IMR-90 (cell line): ENCODE measurements at places on chromosomes 13 and 19. TPM values are rescaled to one million over a fixed set of nuclear protein-coding genes. Genes with fewer than 3 reads are reported as not detected.

GRCh38 chr19:15115080-15115479 lies 7.9 kb downstream of the SYDE1 start:
- no peak overlapping the region for H3K4me3 ChIP-seq
- H3K27me3 ChIP-seq = no peaks in the 10 kb centered on the region
- H3K27ac ChIP-seq = no peak overlapping the region
- peaks cover 94% of the 10 kb centered on the region for H3K36me3 ChIP-seq

DNA sequence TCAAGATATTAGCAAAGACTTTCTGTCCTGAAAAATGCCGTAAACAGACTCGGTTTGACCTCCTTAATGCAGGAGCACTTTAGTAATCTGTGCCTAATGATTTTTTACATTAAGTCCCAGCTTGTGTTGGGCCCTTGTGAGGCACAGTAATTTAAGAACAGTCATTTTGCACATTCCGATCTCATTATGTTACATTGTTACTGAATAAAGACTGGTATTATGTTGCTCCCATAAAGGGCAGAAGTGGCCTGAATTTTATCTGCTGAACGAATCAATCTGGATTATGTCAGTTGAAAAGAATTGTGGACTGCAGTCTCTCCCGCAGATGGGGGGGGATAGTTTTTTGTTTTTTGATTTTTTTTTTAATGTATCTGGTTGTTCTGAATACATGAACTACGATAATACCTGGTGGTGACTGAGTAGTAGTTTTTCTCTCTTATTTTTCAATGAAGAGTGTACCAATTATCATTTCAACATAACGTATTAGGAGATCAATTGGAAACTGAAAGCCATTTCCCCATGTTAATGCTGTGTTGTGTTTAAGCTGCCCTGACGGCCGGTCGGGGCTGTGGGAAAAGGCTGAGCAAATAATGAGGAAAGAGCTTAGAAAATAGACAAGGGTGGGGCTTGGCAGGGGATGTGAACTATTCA lies 290.2 kb downstream of the ZNF536 start:
- no peak overlapping the region for H3K4me3 ChIP-seq
- no peak for DNase-seq
- no peaks in the 10 kb centered on the region; the same call in 1 of the 2 replicates for H3K27me3 ChIP-seq
- H3K27ac ChIP-seq = no peak overlapping the region

DNA sequence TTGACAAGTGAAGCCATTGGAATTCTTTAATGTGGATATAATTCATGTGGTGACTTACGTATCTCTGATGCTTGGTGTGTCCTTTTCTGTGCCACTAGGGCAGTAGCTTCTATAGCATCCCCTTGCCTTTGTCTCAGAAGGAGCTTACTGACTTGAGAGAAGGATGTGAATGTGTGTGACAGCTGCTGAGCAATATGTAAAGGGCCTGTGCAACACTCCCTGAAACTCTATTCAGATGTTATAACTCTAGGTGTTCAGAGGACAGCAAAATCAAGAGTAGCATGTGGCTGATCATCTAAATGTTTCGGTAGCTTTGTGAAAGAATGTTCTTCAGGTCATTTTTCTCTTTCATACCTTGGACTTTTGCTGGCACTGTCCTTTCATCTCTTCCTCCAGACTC lies 189.5 kb downstream of the LMO7 start:
- no peak for DNase-seq
- H3K27ac ChIP-seq = no peak overlapping the region
- H3K36me3 ChIP-seq = peaks cover 27% of the 10 kb centered on the region
- H3K4me1 ChIP-seq = peaks cover 6% of the 10 kb centered on the region

DNA sequence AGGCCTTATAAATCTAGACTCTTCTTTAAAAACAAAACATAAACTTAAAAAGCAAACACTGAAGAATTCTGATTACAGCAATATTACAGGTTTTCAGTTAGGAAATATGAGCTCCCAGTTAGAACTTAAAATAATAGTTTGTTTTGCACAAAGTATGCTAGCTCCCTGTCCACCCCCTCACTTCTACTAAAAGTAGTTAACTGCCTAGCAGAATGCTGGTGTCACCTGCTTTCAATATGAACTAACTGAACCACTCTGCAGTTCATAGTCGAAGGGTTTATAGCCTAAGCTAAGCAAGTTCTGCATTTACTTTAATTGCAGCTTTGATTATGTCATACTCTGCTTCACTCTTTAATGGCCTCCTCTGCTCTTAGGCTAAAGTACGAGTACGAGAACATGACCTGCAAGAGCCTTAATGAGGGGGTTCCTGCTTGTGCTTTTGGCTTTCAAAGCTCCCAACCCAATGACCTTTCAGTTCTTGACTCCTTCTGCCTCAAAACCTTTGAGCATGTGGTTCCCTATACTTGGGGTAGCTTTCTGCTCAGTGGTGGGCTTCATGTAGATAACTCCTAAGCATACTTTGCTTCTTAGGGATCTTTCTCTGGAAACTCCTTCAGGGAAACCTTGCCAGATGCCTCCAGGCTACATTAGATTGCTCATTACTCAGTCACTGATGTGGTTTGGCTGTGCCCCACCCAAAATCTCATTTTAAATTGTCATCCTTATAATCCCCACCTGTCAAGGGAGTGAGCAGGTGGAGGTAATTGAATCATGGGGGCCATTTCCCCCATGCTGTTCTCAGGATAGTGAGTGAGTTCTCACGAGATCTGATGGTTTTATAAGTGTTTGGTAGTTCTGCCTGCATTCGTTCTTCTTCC lies 278.9 kb upstream of the ARGLU1 start:
- H3K27me3 ChIP-seq = no peaks in the 10 kb centered on the region
- no peak overlapping the region for H3K27ac ChIP-seq
- no peak overlapping the region for H3K4me3 ChIP-seq
- DNase-seq = no peak
- no peaks in the 10 kb centered on the region for H3K4me1 ChIP-seq

- H3K4me3 ChIP-seq = no peak within 1 kb of the TSS
- no peak within 1 kb of the TSS for H3K27ac ChIP-seq
- DNase-seq = no peak
- peaks cover 5% of the 10 kb centered on the region; the same call in 1 of the 2 replicates for H3K4me1 ChIP-seq
- peaks cover 7% of the 10 kb centered on the region; the same call in 1 of the 2 replicates for H3K27me3 ChIP-seq
Measured at GRCh38 chr19:35041548-35042055, at the start of gene HPN. TSS of gene HPN (plus strand) at chr19:35041721. CDS start at chr19:35042507, 786 bp downstream.

DNA sequence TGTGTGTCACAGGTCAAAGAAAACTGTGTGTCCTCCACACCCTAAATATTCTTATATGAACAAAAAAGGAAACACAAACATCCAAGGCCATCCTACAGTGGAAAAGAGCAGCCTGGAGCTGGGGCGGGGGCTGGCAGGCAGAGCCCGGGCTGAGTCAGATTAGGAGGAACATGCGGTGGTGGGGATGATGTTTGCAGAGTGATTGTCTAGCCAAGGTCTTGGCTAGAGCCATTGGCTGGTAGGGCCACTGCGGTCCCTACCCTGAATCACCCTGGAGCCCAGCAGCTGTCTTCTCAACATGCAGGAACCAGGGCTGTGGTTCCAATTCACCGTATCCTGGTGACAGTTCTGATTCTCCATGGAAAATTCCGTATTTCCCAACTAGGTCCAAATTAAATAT lies 439.5 kb downstream of the FGF9 start:
- no peaks in the 10 kb centered on the region; the same call in 1 of the 2 replicates for H3K27me3 ChIP-seq
- H3K4me1 ChIP-seq = peaks cover 17% of the 10 kb centered on the region
- H3K36me3 ChIP-seq = no peaks in the 10 kb centered on the region
- no peak overlapping the region for H3K27ac ChIP-seq

DNA sequence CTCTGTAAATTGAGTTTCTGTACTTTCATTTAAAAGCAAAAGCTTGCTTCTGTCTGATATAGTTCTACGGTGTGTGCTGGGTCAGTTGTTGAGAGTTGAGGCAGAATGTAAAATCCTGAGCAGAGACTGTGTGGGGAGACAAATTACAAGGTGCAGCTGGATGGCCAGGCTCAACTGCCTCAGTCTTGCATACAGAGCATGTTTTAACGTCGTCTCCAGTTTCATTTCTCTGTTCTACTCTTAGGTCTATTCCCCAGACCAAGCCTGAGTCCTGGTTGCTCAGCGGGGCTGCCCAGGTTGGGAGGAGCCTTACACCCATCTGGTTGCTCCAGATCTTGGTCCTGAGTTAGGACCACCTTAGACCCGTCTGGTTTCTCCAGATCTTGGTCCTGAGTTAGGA lies 54.4 kb upstream of the MEDAG start:
- peaks cover 18% of the 10 kb centered on the region for H3K4me1 ChIP-seq
- DNase-seq = no peak
- no peak overlapping the region for H3K27ac ChIP-seq

ZNF562 gene
- 3.7 and 5.2 TPM in 2 replicates for polyA plus RNA-seq

ZNF793 gene
- polyA plus RNA-seq = 0.39 and 0.50 TPM in 2 replicates

GATAD2A gene
- 33.2 and 44.3 TPM in 2 replicates for polyA plus RNA-seq

NXNL1 gene
- not detected in 2 replicates for polyA plus RNA-seq

PTGIR gene
- 4.9 and 5.3 TPM in 2 replicates for polyA plus RNA-seq

ERICH6B gene
- polyA plus RNA-seq = not detected in 2 replicates

TMEM221 gene
- 0.06 and 0.12 TPM in 2 replicates for polyA plus RNA-seq

NPAS1 gene
- 5.7 and 7.4 TPM in 2 replicates for polyA plus RNA-seq

TEX26 gene
- polyA plus RNA-seq = not detected in 2 replicates

NKPD1 gene
- polyA plus RNA-seq = 0.09 and 0.14 TPM in 2 replicates
